Pancreas (tissue), 10 donors: ENCODE measurements at places on chromosomes 1 and 21. TPM values are rescaled to one million over a fixed set of nuclear protein-coding genes. Genes with fewer than 3 reads are reported as not detected.

DNA sequence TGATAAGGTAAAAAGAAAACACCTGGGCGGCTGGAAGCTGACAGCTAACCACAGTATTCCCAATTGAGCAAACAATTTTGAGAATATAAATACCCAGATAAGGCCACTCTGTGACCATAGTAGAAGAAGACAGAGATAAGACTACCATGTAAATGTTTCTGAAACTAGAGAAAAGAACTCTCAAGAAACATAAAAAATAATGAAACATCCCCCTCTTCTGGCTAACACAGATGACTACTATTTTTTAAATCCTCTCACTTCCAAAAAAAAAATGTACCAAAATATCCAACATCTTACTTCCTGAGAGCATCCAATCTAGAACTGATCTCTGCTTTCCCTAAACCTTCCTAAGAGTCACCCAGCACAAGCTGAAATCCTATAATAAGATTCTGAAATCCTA, 125.9 kb downstream of the HFM1 start:
- no peak for DNase-seq

- no peak for DNase-seq
Measured at GRCh38 chr1:246680190-246680589, 44.0 kb upstream of the SCCPDH start.

GRCh38 chr1:8107897-8108296, 81.8 kb upstream of the ERRFI1 start:
- DNase-seq: no peak

CFAP74 gene
- total RNA-seq: not detected

AMY1A gene
- total RNA-seq: 1.7 TPM

GRCh38 chr1:14693949-14694348, 95.5 kb downstream of the KAZN start:
- DNase-seq: no peak

ZNF648 gene
- total RNA-seq: 0.14 TPM

- no peak for DNase-seq
Measured at GRCh38 chr1:4375812-4376211, 278.6 kb upstream of the AJAP1 start.

- no peak for DNase-seq
Measured at GRCh38 chr1:8506995-8507615, 189.2 kb downstream of the SLC45A1 start.

- DNase-seq: no peak
Measured at GRCh38 chr1:84489766-84490165, 10.7 kb downstream of the RPF1 start.

OLIG2 gene
- total RNA-seq: not detected

GRCh38 chr1:48552903-48553606, 81.1 kb upstream of the SPATA6 start:
- DNase-seq: no peak

DNA sequence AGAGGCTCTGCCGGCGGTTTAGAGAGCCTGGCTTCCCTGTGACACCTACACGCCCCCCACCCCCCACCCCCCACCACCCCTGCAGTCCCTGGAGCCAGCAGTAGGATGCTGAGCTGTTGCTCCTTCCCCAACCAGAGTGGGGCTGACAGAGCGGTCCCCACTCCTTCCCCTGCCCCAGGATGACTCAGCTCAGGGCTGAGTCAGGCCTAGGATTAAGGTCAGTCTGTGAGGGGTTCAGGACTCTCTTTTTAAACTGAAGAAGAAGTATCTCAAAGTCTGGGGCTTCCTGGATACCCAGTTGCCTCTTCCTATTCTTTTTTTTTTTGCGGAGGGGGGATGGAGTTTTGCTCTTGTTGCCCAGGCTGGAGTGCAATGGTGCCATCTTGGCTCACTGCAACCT, 19.1 kb downstream of the DMBX1 start:
- no peak for DNase-seq

- DNase-seq: peak; percentile 29
Measured at GRCh38 chr1:113479713-113480676, 89.7 kb downstream of the MAGI3 start.

KRTAP6-2 gene
- not detected for total RNA-seq

- no peak for DNase-seq
Measured at GRCh38 chr1:96978444-96978843, 256.9 kb downstream of the PTBP2 start.

PSRC1 gene
- total RNA-seq: 0.76 TPM

DNA sequence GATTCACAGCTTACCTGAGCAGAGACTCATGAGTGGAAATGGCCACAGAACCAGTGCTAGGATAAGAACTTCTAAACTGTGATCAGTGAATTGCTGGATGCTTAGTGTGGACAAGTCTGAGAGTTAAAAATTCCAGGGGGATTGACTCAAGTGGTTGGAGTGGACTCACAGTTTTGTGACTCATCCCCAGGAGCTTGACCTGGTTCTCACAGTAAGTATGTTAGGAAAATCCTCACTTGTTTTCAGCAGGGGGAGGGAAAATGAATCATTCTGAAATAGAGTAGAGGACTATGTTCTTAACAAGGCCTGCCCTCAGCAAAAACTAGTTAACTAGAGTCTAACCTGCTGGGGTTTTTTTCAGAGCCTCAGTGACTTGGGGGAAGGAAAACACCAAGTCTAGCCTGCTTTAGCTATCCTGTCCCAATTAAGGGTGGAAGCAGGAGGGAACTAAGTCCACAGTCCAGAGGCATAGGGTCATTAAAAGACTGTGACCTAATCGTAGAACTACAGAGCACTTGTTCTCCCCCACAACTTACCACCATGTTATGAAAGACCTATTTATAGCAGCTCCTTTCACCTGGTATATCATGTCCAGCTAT, 6.1 kb upstream of the CDC73 start:
- DNase-seq: no peak

C1orf141 gene
- total RNA-seq: not detected
